Stimulated activated CD4-positive, alpha-beta T cell treated with anti-CD3 and anti-CD28 coated beads, Interleukin-4, amount 100 ng/mL, for 24 hours (primary cell): ENCODE measurements at places on chromosomes 16 and 17.
A peak's percentile ranks its signal among the peaks of the same experiment; 100 is the strongest.

GRCh38 chr17:37138571-37139120, 189.9 kb downstream of the AATF start:
- no peak for DNase-seq

- DNase-seq, result no peak
Measured at GRCh38 chr17:51813140-51813783, 345.3 kb downstream of the CA10 start.

DNA sequence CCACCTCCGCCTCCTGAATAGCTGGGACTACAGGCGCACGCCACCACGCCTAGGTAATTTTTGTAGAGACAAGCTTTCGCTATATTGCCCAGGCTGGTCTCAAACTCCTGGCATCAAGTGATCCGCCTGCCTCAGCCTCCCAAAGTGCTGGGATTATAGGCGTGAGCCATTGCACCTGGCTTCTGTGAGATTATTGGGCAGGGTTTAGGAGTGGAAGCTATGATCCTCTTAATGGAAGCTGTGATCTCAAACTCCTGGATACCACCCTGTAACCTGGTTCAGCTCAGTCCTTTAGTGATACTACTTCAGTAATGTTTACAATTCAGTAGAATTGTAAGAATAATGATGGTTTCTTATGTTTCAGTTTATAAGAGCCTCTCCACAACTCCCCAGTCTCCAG, 14.1 kb downstream of the NFE2L1 start:
- DNase-seq, result no peak

DNA sequence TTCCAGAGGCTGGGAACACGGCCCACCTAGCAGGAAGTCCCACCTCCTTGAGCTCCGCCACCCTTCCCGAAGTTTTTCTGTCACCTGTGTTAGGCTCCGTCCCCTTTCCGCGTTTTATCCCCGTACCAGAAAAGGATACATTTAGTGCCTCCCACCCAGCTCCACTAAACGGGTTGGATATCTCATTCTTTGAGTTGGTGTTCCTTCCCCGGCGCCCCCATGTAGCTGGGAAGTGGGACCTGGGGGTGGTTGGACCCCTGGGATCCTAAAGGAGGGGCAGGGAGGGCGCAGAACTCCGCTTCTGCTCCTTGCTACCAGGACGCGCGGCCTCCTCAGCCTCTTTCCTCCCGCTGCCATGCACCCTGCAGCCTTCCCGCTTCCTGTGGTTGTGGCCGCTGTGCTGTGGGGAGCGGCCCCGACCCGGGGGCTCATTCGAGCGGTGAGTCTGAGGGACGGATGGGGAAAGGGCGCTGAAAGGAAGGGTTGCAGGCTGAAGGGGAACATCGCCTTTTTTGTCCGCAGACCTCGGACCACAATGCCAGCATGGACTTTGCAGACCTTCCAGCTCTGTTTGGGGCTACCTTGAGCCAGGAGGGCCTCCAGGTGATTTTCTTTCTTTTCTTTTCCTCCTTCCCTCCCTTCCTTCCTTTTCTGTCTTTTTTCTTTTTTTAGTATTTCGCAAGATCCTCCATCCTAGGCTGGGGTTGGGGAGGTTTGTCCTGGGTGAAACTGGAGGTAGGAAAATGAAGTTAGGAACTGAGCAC, 669 bp downstream of the RNF167 start:
- DNase-seq, result peak; percentile 49

DNA sequence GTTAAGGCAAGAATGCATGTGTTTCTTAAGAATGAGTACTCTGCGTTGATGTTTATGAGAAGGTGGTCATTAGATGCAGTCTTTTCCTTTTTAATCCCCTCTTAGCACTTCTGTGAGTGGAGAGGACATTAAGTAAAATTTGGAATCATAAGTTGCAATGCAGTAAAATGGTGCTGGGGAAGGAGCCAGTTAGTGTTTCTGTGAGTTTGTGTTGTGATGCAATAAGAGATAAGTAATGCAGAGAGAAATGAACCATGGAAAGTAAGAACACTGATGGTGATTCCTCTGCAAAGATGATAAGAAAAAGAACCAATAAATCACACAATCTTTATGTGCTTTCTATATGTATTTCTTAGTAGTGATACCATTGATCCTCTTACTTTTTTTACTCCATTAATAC, 20.0 kb downstream of the ABHD15 start:
- DNase-seq, result no peak

DNA sequence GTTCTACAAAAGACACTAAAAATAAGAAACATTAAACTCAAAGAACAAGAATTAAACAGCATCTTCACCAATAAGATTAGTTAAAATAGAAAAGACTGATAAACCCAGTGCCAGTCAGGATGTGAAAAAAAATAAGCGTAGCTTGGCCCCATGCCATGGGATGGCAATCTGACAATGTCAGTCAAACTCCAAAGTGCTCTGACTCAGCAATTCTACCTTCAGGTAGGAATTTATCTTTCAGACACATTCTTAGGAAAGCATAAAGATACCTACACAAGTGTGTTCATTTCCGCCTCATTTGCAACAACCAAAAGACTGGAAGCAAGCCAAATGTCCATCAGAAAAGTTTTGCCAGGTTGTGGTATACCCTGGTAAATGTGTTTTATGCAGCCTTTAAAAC, 9.1 kb upstream of the MPO start:
- no peak for DNase-seq

DNA sequence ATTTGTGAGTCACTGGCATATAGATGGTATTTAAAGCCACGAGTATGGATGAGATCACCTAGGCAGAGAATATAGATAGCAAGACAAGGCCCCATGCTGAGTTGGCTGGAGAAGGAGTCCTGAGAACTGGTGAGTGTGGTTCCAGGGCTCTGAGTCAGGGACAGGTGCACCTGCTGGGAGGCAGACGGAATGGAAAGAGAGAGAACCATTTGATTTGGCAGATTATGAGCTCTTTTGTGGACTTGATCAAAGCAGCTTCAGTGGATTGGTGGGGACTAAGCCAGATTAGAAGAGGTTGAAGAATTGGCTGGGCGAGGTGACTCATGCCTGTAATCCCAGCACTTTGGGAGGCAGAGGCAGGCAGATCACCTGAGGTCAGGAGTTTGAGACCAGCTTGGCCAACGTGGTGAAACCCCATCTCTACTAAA, 4.3 kb upstream of the C16orf92 start:
- no peak for DNase-seq

DNA sequence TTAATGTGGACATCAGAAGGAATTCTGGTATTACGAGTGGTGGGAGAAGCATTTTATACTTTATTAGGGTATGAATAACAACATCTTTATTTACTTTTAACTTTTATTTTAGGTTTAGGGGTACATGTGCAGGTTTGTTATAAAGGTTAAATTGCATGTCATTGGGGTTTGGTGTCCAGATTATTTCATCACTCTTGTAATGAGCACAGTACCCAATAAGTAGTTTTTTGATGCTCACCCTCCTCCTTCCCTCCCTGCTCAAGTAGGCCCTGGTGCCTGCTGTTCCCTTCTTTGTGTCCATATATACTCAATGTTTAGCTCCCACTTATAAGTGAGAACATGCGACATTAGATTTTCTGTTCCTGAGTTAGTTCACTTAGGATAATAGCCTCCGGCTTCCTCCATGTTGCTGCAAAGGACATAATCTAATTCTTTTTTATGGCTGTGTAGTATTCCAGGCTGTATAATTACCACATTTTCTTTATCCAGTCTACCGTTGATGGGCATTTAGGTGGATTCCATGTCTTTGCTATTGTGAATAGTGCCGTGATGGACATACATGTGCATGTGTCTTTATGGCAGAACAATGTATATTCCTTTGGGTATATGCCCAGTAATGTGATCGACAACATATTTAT, 456.2 kb downstream of the XYLT1 start:
- DNase-seq, result no peak

- no peak for DNase-seq
Measured at GRCh38 chr17:69878661-69879060, 196.4 kb upstream of the KCNJ16 start.

GRCh38 chr17:17414341-17414805, 62.4 kb upstream of the MED9 start:
- no peak for DNase-seq

DNA sequence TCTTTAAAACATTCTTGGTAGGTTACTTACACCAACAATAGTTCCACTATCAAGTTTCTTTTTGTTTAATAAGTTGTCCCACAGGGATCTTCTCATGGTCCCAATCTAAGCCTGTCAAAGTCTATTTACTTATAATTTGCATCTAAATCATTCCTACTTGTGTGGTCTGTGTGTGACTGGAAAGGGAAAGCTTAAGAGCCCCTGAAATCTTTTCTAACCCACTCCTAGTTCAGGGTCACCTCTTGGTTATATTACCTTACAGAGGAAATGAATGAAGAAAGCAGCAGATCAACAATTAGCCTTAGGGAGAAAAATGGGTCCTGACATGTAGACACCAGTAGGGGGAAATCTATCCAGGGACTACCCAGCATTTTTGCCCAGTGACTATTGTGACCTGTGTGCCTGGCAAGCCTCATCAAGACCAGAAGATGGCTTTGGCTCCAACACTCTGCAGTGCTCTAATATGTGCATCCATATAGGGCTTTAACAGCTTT, 110.4 kb upstream of the HAS3 start:
- no peak for DNase-seq

GRCh38 chr17:40069751-40070708, 7.3 kb downstream of the THRA start:
- DNase-seq, result peak; percentile 30

DNA sequence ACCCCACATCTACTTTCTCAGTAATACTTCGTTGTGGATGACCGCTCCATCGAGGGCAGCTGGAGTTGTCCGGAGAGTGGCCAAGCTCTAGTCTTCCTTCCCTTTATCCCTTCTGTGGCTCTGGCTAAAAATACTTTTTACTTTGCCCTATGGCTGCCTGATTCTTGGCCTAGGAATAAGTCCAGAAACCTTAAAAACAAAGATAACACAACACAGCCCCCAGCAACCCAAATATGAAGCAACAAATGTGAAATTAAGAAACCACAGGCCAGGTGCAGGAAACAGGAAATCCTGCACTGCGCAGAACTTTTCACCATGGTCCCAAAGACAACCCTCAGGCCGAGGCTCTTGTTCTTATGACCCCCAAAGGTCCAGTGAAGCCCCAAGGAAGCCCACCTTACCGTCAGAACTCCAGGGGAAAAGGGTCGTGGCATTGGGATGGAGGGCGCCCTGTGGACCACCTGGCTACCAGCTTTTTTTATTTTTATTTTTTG, 26.0 kb downstream of the TK2 start:
- no peak for DNase-seq

GRCh38 chr17:17072546-17072945, 30.3 kb downstream of the MPRIP start:
- DNase-seq, result no peak

- DNase-seq, result no peak
Measured at GRCh38 chr16:85098565-85098964, 13.7 kb downstream of the CIBAR2 start.

- no peak for DNase-seq
Measured at GRCh38 chr16:83779886-83780285, 27.9 kb upstream of the HSBP1 start.

DNA sequence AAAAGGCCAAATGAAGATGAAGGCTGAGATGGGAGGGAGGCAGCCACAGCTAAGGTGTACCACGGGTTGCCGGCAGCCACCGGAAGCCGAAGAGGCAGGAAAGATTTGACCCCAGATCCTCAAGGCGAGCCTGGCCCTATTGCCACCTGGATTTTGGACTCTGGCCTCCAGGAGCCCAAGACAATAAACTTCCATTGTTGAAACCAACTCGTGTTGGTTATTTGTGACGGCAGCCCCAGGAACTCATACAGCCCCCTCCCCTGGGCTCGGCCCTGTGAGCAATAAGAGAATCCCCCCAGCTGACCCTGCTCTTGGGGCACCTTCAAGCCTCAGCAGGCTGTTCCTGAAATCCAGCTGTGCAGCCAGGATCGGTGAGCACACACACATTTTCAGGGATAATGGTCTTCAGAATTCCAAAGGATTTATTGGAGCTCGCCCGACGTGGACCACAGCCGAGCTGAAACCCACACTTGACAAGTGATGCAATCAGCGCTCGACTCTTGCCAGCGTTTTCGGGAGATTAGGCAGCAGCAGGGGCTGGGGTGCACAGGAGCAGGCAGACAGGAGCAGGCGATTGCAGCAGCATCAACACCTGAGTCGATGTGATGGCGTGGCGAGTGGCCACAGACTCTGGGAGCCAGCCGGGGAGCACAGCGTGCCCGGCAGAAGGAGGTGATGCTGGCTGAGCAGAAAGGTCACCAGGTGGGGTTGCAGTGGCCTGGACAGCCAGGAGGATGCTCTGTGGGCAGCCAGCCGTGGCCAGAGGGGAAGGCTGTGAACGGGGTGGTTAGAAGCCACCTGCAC, 22.4 kb upstream of the CBX4 start:
- no peak for DNase-seq

DNA sequence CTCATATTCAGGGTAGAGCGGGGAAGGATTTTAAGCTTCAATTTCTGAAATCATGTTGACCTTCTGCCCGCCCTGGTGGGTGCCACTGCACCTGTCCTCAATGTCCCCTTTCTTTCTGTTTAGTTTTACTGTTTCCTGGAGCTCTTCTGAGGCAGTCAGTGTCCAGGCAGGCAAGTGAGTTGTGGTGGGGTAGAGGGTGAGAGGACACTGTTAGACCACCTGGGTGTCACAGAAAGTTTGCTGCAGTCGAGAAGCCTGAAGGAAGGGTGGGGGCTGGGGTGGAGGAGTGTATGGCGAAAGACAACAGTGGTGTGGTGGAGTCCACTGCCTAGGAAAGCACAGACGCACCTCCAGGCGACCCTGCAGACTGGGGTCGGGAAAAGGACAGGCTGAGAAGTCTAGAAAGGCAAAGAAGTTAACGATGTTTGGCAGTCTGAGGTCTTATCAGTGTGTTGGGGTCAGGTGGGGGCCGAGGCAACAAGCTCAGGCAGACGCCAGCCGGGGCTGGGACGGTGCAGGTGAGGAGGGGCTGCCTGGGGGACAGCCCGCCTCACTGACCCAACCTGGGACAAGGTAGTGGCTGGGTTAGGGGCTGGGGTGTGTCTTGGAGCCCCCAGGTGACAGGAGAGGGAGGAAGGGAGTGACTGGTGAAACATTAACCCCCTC, 23.3 kb upstream of the HOXB13 start:
- DNase-seq, result no peak

GRCh38 chr16:26993963-26994362, 72.8 kb upstream of the C16orf82 start:
- no peak for DNase-seq

DNA sequence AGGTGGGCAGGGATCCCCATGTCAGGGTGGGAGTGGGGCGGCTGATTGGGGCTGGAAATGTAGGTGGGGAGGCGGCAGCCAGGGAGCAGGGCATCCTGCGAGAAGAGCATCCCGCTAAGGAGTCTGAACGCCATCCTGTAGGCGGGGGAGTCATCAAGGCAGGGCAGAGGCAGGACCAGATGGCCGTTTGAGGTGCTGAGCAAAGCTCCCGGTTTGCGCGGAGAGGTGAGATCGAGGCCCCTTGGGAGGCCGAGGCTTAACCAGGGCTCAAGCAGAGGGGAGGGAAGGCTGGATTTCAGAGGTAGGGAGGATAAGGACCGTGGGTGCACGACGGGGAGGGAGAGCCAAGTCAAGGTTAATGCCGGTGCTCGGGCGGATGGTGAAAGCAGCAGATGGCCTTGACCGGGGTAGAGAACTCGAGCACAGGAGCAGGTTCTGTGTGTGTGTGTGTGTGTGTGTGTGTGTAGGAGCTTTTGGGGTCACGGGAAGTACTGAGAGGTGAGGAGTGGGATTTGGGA, 472 bp upstream of the NME2 start:
- DNase-seq, result no peak
